CD4-positive, alpha-beta T cell treated with Interleukin-21 for 1 hour (primary cell): ENCODE measurements at places on chromosomes 7 and 10.

- no peak for DNase-seq
Observed at GRCh38 chr10:118808601-118809356, 54.0 kb upstream of the CACUL1 start.

DNA sequence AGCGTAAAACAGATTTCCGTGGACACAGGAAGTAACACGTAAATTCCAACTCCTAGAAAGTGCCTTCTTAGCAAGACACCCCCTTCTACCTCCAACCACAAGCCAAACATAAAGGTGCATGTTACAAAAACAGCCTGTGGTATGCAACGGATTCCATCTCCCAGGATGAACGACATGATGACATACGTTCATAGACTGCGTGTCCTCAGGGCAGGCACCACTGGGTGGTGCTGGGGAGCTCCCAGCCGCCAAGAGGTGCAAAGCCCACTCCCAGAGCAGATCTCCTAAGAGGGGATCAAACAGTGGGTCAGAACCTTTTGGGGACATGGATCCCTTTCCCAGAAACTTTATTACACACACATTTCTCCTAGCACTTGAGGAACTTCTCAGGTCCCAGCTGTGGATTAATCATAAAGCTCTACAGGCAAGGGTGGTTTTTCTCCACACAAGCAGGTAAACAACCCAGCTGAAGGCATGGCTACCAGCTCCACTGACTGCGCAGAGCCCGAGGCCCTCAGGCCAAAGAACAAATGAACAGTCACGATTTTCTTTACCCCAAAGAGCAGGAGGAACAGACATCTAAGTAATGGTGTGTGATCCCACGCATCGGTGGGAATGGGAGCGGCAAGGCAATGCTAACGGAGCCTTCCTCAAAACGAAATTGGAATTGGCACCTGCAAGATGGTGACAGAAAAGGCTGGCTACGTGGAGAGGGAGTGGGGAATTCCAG is 13.8 kb downstream of the PSAP start:
- DNase-seq: no peak

- DNase-seq: no peak
Observed at GRCh38 chr7:47482013-47482875, 99.7 kb downstream of the TNS3 start.

GRCh38 chr7:26525398-26526264 is 234.0 kb downstream of the SNX10 start:
- DNase-seq: no peak

DNA sequence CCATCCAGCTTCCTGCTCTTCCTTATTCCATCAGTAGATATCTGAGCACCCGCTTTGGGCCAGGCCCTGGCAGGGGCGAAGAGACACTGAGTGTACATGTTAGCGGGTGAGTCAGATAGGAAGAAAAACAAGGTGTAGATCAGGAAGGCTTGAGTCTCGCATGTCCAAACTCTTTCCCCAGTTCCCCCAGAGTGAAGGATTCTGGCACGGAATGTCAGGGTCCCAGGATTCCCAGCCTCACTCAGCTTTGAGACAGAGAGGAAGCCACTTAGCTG is 24.1 kb upstream of the CHST15 start:
- no peak for DNase-seq

- no peak for DNase-seq
Observed at GRCh38 chr7:137657476-137658189, 189.1 kb downstream of the DGKI start.

DNA sequence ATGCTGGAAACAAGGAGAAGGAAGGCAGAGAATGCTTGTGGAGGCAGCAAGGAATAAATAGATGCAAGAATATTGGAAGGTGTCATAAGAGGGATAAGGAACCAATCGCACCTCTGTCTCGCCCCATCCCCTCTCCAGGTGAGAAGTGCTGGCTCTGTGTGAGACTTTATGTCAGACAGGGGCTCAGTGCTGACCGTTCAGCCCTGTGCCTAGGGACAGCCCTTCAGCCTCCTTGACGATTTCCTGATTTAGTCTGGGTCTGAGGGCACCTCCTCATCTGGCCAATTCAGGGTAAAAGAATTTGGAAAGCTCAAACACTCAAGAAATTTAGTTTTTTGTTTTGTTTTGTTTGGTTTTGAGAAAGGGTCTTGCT is 54.9 kb downstream of the FAM241B start:
- DNase-seq: no peak

- no peak for DNase-seq
Observed at GRCh38 chr7:150569245-150569955, 2.2 kb downstream of the GIMAP4 start.

DNA sequence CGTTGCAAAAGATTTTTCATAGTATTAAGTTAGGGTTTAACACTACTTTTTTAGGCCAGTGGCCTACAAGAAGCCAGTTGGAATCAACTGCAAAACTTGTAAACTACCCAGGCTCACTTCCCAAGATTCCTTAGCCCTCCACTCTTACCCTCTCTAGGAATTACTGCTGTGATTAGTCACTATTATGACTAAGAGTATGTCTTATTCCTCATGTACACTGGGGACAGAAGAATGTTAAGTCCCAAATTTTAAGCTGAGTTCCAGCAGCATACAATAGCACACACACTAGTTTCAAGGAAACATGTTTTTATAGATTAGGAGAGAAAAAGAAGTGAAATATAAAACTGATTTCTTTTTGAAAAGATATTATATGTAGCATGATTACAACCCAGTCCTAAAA is 42.8 kb downstream of the FBXL13 start:
- DNase-seq: no peak

DNA sequence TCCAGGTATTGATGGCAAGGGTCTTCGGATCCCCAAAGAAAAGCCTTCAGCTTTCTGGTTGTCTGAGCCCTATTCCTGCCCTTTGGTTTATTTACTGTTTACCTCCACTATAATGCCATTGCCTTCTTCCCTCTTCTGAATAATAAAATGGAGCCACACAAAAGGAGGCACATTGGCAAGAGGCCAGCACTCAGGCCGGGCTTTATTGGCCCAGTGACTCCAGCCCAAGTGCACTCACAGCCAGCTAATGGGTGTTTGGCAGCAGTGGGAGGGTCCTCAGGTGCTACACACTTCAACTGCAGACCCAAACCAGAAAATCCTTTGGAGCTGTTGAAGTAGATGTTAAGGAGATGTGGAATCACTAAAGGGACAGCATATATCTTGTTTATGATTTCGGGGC is 336.0 kb downstream of the PLXNA4 start:
- DNase-seq: no peak

DNA sequence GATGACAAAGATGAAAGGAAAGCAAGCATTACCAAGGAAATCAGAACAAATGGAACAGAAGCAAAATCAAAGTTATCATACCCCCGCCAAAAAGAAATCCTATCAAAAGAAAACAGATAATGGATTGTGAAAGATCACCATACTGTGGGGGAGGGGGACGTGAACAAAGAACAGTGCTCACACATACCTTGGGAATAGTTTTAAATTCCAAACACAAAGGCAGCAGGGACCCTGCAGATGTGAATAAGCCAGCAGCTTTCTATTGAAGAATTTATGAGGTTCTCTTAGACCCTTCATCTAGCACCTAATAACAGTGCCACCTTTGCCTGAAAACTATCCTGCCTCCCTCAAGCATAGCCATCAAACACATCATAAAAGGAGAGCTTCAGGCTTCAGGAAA is 94.0 kb downstream of the AKR1D1 start:
- no peak for DNase-seq

- no peak for DNase-seq
Observed at GRCh38 chr7:72223351-72223750, 188.8 kb downstream of the CALN1 start.

- no peak for DNase-seq
Observed at GRCh38 chr7:32293833-32294232, 196.3 kb downstream of the LSM5 start.

- no peak for DNase-seq
Observed at GRCh38 chr10:61021926-61022325, 77.9 kb upstream of the RHOBTB1 start.

GRCh38 chr10:109668703-109669102 is 254.6 kb downstream of the XPNPEP1 start:
- no peak for DNase-seq

DNA sequence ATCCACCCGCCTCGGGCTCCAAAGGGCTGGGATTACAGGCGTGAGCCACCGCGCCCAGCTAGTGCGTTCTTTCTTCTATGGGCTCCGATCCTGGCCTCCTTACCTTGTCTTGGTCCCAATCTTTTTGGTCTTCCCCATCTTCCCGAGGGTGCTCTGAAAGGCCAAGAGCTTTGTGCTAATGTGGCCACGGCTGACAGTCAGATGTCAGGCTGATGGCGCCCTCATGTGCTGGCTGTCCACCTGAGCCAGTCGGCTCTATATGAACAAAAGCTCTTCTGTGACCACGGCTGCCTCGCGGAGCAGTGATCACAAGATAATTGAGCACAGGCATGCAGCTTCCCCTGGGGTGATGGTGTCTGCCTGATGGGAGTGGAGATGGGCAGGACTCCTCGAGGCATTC is 11.0 kb upstream of the AHCYL2 start:
- no peak for DNase-seq

DNA sequence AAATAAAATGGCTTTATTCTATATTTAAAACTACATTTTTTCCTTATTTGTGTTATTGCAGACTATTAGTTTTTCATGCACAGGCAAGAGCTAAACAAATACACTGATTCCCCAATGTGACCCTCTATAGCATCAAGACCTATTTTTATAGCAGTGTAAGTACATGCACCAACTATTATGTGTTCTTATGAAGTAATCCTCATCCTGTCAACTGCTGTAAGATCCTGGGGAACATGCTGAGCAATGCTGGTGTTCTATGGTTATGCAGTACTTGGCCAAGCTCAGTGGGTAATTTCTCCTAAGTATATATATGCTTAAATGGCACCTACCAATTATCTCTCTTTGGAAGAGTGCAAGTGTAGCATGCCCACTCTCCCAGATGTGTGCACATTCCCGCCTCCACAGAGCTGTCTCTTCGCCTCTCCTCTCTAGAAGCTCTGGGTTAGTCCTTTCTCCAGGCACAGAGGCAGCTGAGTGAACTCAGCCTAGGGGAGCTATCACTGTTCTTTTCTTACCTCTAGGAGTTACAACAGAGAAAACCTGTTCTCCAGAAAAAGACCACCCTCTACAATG is 428.8 kb downstream of the KCNMA1 start:
- DNase-seq: no peak

GRCh38 chr10:20108021-20108420 is 291.8 kb downstream of the PLXDC2 start:
- no peak for DNase-seq

DNA sequence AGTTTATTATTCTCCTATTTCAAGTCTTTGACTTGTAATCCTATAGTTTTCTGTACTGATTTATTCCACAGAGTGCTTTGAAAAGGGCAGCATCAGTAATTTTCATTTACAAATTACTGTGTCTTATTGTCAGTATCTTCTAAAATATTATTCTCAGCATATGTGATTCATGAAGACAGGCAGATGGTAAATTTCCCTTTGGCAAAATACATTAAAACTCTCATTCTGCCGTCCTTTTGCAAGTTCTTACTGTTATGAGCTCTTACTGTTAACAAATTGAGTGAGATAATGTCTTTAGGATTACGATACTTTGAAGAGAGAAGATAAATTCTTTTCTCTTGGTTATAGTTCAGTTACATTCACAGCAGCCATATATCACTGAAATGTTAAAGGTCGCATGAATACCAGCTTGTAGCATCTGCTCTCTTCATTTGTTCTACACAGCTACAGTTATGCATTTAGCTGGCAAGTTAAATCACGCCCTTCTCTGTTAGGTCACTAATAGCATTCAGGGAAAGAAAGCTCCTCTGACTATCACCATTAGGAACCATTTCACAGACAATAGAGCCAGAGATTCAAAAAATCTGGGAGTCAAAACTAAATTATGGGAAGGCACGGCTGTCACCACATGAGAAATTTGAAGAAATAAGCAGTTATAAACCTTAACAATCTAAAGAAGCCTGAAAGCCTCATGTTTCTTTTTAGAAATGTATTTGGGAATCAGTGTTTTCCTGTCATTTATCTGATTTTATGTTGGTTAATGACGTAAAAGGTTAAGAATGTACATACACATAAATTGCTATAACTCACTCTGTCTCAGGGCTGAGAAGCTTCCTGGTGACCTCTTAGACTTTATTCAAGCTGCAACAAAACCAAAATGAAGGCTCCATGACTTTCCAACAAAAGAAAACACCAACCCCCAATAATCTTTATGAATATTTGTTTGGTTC is 109.6 kb upstream of the SP4 start:
- no peak for DNase-seq

DNA sequence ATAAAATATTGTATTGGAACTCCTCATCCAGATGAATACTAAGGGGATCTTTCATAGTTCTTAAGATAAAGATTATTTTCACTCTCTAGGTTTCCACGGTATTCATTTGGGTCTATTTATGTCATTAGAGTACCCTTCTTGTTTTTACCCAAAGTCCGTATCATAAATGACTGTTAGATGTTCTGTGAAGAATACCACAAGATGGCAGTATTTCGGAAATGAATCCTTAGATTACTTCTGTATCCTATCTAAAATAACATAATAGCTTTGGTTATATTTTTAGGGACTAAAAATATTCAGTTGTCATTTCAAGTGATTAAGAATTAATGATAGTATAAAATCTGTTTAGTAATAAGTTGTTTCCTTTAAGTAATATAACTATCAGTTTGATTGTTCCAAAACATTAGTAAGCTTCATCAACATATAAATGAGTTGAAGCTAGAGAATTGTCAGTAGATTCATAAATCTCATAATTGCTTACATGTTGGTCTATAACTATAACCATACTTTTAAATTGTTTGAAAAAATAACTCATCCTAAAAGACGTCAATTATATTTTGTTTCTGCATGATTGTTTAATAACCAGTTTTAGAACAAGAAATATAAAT is 337.5 kb upstream of the KCND2 start:
- no peak for DNase-seq

DNA sequence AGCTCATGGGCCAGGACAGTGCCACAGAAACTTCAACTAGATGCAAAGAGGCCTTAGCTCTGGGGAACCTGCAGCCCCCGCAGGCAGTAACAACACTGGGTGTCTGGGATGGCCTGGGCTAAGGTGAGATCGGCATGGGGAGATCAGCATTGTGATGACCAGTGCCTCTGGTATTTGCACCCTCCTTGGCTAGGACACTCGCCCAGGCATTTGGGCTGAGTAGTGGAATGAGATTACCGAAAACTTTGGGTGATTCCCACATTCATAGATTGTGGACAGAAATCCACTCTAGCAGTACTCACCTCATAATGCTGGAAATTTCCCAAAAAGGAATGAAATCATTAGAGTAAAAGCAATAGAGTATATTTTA is 70.6 kb upstream of the ZMIZ2 start:
- DNase-seq: no peak

GRCh38 chr7:166338-167060 is 25.9 kb upstream of the FAM20C start:
- no peak for DNase-seq
